Kidney epithelial cell (primary cell): ENCODE measurements at places on chromosomes 7 and 10.

DNA sequence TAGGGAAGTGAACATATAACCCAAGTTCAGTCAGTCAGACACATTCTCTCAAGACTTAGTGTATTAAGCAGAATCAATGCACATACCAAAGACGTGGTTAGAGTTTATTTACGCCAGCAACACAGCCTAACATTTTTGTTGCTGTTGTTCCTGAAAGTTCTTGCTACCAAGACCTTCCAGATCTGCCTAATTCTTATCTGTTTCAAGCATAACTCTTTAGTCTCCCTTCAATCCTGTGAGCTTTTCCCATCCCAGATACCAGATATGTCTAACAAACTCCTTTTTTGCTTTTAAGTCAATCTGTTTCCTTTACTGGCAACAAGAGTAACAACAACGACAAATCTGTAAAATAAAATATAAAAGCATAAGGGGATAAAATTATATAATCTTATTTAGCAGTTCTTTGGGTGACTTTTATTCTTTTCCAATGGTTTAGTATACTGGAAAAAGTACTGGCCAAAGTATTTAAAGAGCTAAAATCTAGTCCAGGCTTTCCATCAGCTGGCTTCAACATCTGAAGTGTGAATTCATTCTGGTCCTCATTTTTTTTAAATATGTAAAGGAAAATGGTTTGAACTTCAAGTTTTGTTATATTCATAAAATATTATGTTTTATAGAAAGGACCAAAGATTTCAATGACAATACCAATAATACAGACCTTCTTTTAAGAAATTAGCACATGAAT is 193.8 kb downstream of the IMMP2L start:
- no peak for DNase-seq

GRCh38 chr10:103197174-103197573 is 4.1 kb upstream of the NT5C2 start:
- peak; percentile 51 for DNase-seq

- no peak for DNase-seq
Observed at GRCh38 chr10:132867801-132868644, 74.3 kb downstream of the CFAP46 start.

DNA sequence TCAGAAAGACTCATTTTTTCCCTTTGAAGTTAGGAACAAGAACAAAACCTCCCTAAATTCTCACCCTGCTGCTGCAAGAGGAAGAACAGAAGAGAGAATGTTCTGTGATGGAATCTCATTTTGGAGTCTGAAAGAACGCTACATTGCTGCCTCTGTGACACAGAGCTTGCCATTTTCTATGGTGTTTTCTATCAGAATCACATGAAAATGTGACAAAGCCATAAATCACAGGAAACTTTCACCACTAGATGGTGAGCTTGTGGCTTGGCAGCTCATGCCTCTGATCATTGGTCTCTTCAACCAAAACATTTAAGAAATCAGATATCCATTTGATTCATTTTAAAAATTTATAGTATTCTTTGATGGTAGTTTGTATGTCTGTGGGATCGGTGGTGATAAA is 82.9 kb downstream of the CADPS2 start:
- no peak for DNase-seq

GRCh38 chr10:130194194-130194990 is 58.2 kb downstream of the GLRX3 start:
- no peak for DNase-seq

GRCh38 chr10:59595593-59595992 is 114.1 kb downstream of the SLC16A9 start:
- DNase-seq = no peak

- no peak for DNase-seq
Observed at GRCh38 chr10:132465889-132466519, 69.0 kb downstream of the PWWP2B start.

- DNase-seq = no peak
Observed at GRCh38 chr7:124914298-124914697, 15.3 kb downstream of the POT1 start.

DNA sequence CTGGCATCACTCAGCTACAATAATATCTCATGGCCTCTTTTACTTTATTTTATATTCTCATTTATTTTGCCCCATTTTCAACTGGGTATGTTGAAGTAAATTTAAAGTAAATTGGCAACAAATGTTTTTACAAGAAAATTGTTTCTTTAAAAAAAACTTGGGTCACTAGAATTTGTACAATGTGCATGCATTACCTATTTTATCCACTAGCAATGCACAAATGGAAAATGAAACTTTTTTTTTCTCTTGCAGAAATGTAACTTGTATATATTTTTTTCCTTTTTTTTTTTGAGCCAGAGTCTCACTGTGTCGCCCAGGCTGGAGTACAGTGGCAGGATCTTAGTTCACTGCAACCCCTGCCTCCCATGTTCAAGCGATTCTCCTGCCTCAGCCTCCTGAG is 10.3 kb upstream of the H2AZ2 start:
- no peak for DNase-seq

- DNase-seq = no peak
Observed at GRCh38 chr10:84607523-84607922, 279.1 kb downstream of the CCSER2 start.

GRCh38 chr7:71615017-71615416 is 483.1 kb downstream of the GALNT17 start:
- DNase-seq = no peak

- peak; percentile 47 for DNase-seq
Observed at GRCh38 chr10:28217848-28218247, 85.0 kb downstream of the MPP7 start.

GRCh38 chr10:49034925-49035324 is 80.4 kb downstream of the VSTM4 start:
- no peak for DNase-seq

DNA sequence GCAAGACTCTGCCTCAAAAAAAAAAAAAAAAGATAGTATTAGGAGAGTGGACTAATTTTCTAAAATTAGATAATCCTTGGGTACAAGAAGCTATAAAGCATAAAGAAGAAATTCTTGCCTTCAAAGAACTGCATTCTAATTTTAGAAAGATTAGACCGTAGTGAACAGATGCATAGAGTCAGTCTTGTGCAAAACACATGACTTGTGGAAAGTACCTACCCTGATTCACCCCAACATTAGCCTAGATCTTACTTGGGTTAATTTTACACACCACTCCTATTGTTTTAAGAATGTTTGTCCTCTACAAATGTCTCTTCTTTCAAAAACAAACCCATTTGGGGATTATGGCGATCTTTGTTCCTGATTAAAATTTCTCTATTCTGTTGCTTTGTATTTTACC is 38.9 kb upstream of the SP8 start:
- no peak for DNase-seq

DNA sequence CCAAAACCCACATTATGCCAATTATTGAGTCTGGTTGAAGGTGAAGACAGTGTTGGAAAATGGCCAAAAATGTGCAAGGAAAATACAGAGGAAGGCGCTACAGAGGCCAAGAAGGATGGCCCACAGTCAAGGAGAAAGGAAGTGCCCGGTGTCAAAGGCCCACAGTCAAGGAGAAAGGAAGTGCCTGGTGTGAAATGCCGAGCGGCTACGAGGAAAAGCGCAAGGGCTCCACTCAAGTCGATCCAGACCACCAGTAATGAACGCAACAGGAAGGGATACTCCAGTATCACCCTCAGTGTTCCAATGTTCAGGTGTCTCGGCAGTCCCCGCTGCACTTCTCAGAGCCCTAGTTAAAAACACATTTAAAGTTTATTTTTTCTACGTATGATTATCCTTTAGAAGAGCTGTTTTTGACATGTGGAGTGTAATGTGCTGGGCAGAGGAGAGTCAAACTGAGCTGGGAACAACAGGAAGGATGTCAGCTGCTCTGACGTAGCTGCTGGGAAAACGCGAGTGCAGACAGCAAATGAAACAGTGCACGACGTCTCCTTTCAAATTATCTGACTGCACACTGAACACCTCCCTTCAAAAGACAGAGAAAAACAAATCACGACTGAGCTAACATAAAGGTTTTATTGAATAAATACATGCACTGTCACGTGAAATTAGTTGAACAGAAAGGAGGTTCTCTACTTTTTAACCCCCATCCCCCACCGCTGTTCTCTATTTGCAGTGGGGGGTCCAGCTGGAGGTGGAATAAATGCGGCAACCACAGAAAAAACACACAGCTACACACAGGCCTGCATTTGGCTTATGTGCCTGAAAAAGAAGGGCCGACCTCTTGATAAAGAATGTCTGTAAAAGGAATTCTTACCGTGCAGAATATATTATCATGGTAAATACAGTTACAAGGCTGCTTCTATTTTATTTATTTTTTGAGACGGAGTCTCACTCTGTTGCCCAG is 26.1 kb upstream of the NCAPG2 start:
- DNase-seq = no peak

- no peak for DNase-seq
Observed at GRCh38 chr10:74910976-74911350, 84.6 kb downstream of the KAT6B start.

GRCh38 chr10:80648106-80648505 is 110.4 kb downstream of the SH2D4B start:
- DNase-seq = no peak

DNA sequence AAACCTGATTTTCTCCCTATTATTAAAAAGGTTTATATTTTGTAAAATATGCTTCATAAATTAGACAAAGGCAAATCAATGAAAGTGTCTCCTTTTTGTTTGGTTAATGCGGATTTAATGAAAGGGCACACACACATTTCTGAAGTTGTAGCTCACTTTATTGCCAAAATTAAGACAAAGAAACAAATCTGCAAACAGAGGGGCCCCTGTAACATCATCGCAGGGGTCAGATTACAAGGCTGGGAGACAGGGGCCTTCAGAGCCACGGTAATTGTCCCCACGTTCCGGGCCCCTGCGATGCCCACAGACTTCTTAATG is 22.4 kb downstream of the FGFBP3 start:
- DNase-seq = no peak
